ENCODE measurements at places on chromosomes 7 and 10.

- no peak for DNase-seq
These were observed 73.6 kb downstream of the MAD1L1 start for GRCh38 chr7:2159176-2159520.

DNA sequence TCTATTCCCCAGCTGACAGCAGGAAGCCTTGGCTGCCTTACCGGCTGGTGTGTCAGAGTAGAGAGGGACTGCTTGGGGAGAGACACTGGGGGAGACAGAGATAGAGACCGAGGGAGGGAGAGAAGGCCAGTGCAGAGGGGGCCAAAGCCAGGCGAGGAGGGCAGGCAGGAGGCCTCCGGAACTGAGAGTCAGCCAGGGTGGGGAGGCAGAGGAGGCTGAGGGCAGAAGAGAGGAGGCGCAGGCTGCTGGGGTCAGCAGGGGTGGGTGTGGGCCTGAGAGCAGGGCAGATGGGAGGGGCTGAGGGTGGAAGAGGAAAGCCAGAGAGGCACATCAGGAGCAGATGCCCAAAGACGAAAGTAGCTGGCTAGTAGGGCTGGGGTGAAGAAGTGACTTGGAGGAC is 57.2 kb upstream of the PAX2 start:
- no peak for DNase-seq

GRCh38 chr7:98956937-98957336 is 78.6 kb downstream of the TRRAP start:
- DNase-seq: no peak

DNA sequence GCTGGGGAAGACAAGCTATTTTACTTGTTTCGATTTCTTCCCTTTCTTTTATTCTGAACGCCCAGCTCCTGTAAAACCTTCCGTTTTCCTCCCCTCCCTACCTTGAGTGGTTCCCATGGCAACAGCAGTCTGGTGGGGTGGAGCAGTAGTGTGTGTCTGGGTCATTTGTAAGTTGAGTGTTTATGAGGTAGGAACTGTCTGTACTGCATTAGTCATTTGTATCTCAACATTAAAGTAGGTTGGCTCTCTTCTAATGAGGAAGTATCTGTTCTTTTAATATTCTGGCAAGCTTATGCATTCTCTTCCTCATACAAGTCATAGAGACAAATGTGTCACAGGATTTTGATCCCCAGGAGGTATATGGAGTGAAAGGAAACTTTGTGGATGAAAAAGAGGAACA is 85.3 kb upstream of the CCDC6 start:
- no peak for DNase-seq

GRCh38 chr7:7489546-7489945 is 46.1 kb downstream of the COL28A1 start:
- no peak for DNase-seq

- no peak for DNase-seq
These were observed 141.1 kb downstream of the CCSER2 start for GRCh38 chr10:84469470-84469869.

DNA sequence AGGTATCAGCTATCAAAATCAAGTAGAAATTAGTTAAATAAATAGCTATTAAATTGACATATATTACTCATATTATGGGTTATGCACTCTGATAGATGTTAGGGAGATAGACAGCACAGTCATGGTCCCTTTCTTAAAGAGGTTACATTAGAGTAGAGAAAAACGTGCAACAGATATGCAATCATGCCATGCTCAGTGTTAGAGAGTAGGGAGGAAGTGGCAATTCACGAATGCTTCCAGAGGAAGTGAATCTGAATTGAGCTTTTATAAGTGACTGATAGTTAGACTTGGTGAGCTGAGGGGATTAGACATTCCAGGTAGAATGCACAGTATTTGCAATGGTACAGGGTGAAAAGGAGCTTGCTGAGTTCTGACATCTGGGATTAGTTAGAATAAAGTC is 349.8 kb downstream of the NXPH1 start:
- no peak for DNase-seq

DNA sequence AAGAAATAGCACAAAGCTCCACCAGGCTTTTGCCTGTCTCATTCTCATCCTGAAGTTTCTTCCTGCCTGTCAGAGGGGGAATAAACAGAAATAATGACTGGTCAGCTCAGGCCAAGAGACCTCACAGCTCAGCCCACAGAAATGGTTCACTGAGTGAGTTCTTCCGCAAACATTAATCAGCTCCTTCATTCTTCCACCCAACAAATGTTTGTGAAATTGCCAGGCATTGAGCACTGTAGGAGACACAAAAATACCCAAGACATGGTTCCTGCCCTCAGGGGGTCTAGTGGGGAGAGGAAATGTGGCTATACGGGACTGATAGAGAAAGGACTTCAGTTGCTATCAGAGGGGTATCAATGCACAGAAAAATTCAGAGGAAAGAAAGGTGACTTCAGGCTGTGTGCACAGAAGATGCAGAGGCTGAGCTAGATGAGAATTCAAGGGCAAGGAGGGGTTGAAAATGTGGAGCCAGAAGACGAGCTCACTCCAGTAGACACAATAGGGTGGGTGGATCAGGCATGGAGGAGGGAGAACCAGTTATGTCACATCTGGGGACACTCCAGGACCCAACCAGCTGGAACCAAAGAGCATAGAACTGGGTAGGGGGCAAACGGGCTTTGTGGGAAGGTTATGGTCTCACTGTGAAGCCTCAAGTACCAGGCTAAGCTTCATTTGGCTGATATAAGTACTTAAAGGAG is 20.9 kb downstream of the MYOF start:
- no peak for DNase-seq

DNA sequence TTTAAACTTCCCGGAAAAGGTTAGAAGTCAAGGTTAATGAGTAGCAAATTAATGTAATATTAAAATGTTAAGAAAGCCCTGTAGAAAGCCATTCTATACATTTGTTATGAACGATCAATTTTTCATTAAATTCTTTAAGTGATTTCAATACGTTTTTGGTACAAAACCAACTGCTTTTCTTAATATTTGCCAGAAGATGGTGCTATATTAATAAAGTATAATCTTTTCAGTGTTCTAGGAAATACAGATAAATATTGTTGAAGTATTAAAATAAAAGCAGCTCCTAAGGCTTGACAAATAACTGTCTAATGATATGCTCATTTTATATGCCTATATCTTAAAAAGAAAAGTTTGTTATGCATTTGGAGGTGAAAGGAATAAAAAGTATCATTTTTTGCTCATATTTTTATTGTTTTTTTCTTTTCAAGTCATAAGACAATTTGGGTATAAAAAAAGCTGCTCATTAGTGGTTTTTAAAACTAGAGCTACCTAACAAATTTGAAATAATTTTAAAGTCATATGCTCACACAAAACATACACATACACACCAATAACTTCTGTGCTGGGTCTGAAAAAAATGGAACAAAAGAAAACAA is 130.3 kb upstream of the POT1 start:
- DNase-seq: peak; percentile 0

- DNase-seq: no peak
These were observed 351.9 kb downstream of the CXCL12 start for GRCh38 chr10:44033008-44033407.

DNA sequence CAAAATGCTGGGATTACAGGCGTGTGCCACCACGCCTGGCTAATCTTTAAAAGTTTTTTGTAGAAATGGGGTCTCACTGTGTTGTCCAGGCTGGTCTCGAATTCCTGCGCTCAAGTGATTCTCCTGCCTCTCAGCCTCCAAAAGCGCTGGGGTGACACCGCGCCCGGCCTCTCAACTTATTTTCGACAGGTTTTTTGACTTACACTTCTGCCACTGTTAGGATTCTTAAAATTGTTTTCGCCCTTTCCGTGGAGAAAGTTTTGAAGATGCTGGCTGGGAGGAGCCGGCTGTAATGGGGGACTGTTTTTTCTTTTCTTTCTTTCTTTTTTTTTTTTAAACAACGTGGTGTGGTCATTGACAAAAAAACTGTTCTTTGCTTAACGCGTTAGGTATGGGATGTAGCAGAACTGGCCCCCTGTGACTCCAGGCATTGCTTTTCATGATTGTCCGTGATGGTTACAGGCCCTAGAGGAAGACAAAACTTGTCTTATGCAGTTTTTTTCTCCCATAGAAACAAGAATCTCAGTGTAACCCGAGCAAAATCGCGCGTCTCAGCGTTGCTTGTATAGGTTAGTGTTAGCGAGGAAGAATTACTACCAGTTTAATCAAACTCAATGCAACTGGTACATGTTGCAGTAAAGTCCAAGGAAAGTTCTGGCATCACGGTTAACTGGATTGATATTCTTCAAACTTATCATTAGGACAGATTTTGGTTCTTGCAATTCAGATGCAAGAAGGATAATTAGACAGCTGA is 72.2 kb downstream of the DAGLB start:
- no peak for DNase-seq

DNA sequence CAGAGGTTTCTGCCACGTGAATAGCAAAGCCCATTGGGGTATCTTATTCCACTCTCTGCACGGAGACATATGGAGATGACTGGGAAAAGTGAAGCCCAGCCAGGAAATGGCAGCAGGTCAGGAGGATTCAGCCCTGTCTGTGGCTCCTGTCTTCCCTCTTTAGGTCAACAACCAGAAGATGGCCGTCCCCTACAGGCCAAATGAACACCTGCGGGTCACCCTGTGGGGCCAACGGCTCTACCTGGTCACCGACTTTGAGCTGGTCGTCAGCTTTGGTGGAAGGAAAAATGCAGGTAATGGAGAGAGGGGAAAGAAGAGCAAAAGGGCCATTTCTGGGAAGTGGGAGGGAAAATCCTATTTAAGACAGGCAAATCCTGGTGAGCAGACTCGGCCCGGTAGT is 38.3 kb downstream of the EPHB4 start:
- DNase-seq: no peak

DNA sequence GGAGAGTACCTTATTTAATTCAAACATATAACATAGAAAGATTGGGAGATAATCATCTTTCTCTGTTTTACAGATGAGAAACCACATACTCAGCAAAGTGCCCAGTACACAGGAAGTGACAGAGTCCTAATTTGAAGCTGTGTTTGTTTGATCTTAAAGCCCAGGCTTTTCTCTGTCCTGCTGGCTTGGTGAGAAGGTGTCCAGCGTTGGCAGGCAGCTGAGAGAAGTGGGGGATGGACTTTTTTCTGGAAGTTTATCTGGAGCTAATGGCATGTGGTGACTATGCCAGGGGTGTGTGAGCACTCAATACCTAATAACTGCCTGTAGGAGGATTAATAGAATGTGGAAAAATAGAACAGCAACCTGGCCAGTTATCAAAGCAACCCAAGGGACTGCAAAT is 60.8 kb downstream of the NPSR1 start:
- no peak for DNase-seq

- no peak for DNase-seq
These were observed 160.8 kb upstream of the WNT16 start for GRCh38 chr7:121167971-121168370.
